Stimulated activated CD4-positive, alpha-beta T cell treated with anti-CD3 and anti-CD28 coated beads, TNF-alpha, amount 100 ng/mL, for 1 hour (primary cell): ENCODE measurements at places on chromosomes 2 and 18.

GRCh38 chr2:138777996-138778395 lies 2.2 kb downstream of the NXPH2 start:
- no peak for DNase-seq

DNA sequence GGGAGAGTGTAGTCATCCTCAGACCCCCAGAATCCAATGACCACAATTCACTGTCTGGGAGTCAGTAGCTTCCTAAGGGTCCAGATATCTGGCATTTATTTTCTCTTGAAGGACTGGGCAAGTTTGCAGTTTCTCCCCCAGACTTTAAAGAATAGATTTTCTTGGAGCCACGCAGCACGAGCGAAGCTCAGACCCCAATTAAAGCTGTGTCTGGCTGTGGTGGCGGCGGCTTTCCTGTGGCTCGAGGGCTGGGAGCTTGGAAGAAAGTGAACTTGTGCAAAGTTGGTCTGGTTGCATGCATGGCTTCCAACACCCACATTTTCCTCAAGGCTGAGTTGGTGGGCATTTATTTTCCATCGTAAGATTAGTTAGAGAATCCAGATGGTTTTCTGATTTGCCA lies 105.0 kb downstream of the ACKR3 start:
- no peak for DNase-seq

DNA sequence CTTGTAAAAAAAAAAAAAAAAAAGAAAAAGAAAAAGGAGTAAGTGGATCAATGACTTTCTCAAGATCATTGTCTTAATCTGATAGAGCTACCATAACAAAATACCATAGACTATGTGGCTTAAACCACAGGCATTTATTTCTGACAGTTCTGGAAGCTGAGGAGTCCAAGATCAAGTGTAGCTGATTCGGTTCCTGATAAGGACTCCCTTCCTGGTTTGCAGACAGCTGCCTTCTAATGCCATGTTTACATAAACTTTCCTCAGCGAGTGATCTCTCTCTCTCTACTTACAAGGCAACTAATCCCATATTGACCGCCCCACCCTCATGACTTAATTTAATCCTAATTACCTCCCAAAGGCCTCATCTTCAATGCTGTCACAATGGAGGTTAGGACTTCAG lies 36.5 kb upstream of the SIX2 start:
- DNase-seq, result no peak

GRCh38 chr2:164911832-164912231 lies 43.5 kb downstream of the SLC38A11 start:
- no peak for DNase-seq

DNA sequence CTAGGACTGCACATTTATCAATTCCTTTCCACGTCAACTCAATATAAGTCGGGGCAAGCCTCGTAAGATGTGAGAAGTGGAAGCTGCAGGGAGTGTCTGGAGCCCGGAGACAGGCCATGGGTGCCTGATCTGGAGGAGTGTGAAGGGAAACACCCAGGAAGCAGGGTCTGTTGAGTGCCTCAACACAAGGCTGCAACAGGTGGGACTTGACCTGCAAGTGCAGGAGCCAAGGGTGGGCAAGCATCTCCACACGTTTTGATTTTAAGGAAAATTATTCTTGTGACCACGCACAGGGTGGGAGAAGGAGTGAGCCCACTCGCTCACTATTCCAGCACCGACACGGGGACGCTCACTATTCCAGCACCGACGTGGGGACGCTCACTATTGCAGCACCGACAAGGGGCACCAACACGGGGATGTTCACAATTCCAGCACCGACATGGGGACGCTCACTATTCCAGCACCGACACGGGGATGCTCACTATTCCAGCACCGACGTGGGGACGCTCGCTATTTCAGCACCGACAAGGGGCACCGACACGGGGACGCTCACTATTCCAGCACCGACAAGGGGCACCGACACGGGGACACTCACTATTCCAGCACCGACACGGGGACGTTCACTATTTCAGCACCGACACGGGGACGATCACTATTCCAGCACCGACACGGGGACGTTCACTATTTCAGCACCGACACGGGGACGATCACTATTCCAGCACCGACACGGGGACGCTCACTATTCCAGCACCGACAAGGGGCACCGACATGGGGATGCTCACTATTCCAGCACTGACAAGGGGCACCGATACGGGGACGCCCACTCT lies 197.3 kb downstream of the EIPR1 start:
- no peak for DNase-seq

DNA sequence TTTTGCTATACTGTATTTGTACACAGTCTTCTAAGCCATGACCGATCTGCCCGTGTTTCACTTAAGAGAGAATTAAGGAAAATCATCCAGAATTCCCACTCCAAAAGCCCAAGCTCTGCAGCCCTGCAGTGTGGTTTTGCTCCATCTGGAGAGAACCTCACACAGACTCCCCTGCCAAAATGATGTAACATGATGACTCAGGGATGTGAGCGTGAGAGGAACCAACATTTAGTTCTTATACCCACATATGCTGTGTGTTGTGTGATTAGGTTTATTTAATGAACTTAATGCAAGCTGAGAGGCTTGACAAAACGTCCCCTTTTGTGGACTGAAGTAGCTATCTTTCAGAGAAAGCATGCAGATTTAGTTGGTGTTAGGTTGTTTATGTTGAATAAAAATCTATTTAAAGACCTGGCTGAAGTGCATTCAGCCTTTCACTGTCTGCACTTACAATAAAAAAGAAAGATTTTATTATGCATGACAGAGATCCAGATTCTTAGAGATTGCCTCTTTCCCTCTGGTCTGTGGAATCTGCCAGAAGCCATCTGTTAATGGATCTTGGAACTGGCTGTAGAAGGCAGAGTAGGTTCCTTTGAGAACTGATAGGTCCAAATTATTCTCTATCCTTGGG lies 6.3 kb downstream of the RAB12 start:
- no peak for DNase-seq

GRCh38 chr2:142280831-142281230 lies 150.0 kb upstream of the LRP1B start:
- no peak for DNase-seq

- no peak for DNase-seq
Observed at GRCh38 chr2:109350526-109350925, 221.5 kb downstream of the SH3RF3 start.

- DNase-seq, result no peak
Observed at GRCh38 chr2:64540615-64541014, 16.5 kb downstream of the AFTPH start.

GRCh38 chr2:148513427-148513826 lies 131.1 kb upstream of the EPC2 start:
- no peak for DNase-seq

- DNase-seq, result no peak
Observed at GRCh38 chr2:236859908-236860307, 225.8 kb upstream of the COPS8 start.

- DNase-seq, result no peak
Observed at GRCh38 chr2:124147552-124147951, 122.5 kb downstream of the CNTNAP5 start.

GRCh38 chr2:232336981-232337720 lies 41.4 kb upstream of the ALPP start:
- DNase-seq, result no peak

DNA sequence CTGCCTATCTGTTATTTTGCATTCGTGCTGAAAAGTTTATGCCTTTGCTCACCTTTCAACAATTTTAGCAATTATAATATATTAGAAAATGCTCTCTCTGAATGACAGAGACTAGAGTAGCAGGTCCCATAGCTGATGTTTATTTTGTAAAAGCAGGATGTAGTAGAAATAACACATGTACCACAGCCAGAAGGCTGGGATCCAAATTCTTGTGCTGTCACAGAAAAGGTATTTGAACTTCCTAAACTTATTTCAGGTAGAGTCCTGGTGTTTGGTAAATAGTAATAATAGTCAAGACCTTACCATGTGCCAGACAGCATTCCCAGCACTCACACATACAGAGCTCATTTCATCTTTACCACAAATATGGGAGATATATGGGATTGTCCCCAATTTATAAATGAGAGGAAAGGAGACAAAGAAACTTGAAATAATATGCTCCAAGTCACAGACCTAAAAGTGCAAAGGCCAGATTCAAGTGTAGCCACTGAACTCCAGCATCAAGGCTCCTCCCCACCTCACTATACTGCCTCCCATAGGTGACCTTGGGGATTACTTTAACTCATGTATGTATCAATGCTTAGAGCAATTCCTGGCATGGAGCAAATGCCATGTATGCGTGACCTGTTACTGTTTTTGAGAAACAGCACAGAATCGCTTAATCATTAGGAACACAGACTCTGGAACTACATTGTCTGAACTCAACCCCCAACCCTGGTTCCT lies 284.7 kb upstream of the RAB12 start:
- DNase-seq, result no peak

DNA sequence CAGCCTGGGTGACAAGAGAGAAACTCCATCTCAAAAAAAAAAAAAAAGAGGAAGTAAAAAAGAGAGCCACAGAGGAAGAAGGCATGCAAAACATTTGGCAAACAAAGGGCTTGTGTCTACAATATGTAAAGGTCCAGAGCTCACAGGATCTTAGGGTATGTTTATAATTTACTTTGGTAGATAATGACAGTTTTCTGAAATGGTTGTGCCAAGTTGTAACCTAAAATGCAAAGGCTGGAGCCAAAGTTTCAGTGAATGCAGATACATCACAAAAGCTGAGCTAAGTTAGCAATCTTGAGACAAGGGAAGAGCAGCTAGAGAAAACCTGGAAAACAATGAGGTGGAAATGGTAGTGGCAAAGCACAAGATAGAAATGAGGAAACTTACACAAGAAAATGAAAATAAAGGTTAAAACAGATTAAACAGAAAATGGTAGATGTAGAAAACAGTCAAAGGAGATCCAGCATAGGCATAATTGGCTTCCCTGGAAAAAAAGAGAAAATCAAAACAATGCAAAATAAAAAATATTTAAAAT lies 77.5 kb upstream of the HK2 start:
- no peak for DNase-seq

DNA sequence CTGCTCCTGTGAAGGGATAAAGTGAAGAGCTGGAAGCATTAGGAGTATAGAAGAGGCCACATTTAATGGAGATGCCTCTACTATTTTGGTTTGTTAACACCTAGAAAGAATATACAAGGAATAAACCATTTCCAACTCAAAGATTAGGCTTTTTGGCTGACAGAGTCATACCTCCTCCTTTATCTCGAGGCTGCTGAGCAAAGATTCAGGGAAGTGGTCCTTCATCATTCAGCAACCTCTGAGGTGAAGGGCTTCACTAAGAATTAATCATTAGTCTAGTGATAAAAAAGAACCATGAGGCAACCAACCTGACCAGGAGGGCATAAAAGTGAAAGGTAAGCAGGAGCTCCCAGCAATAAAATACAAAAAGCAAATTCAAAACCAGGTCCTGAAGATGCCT lies 25.8 kb downstream of the AAK1 start:
- DNase-seq, result no peak

DNA sequence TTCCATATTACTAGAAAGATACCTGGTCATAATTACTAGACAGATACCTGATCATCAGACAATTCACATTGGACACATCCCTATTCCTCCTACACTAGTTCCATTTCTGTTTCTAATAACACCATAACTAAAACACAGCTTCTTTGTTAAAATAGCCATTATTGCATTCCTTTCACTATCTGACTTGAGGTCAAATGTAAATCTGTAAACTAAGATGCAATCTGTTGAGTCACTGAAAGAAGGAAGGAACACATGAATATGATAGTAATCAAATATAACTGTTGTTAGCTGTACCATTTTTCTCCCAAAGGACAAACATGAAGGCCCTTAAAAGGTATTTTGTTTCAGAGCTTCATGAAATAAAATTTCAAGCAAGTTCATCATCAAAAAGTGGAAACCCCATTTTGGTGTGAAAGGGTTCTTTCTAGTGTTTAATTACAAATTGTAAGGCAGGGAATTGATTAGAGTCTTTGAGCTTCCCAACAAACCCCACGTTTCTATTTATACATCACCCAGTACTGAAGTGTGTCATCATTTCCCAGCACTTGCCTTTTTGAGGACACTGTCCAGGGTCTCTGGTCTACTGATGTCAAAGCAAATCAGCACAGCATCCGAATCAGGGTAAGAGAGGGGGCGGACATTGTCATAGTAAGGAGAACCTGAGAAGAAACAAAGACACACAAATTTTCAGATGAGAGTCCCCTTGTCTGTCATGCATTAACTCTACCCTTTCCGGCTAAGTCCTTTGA lies 13.0 kb downstream of the RND3 start:
- DNase-seq, result no peak

DNA sequence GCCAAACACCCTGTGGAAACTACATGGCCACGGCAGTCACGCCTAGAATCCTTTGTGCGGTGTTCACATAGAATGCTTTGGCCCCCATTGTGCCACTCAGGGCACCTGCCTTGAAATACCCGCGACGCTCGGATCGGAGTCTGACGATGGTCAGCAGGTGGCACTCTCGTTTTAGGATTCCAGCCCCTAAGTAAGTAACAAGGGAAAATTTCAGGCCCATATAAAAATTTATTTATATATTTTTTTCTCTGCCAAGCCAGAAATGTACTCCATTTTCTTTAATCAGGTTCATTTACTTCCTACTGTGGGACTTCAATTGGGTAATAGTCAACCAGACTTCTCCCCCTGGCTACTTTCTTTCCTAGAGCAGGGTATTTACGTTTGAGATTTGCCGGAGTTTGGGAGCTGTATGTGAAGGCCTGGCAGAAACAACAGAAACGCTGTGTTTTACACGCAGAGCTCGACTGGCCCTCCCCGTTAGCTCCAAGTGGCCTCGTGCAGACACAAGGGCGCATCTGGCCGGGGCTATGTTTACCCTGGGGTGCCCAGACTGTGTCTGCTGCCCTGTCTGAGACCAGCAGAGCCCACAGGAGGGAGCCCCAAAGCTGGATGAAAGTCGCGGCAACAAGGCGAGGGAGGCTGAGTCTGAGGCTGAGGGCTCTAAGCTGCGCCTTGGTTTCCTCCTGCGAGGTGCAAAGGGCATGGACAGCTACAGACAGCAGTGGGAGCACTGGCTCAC lies 41.6 kb downstream of the LRRC30 start:
- no peak for DNase-seq

DNA sequence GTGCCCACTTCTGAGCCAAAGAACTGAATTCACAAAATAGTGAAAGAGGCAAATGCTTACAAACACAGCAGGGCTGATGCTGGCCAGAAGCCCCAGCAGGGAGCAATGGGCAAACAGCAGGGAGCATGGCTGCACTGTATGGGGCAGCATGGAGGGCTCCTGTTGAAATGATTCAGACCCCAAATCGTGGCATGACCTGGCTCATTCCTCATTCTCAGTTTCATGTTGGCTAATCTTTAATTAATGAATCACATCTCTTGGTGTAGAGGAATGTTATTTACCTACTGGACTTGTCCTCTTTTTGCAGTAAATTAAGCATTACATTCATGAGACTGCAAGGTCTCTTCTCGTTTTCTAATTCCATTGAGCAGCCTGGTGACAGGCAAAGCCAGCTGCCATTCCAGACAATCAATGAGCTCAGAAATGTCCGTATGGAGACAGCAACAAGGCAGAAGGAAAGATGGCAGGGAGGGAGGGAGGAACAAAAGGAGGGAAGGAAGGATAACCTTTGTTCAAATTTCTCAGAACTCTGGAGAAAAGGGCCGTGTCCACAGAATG lies 84.9 kb upstream of the ST8SIA3 start:
- DNase-seq, result no peak

DNA sequence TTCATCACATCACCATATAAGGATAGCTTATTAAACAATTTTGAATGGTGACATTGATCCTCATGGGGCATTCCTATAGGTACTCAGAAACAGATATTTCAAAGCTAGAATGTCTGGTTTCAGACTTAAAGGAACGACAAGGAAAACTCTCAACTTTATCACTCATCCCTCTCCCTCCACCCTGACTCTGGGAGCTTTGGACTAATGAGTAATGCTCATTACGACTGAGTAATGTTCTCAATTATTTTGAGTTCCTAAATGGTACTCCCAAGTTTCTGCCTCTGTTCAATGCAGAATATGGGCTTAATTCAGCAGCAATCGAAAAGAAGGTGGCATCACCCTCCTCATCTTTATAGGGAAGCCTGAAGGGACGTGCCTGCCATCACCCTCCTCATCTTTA lies 43.4 kb downstream of the RFX8 start:
- DNase-seq, result no peak
